Activated CD8-positive, alpha-beta memory T cell treated with anti-CD3 and anti-CD28 coated beads, Interleukin-2, amount 10 ng/mL, durations not matched to agents 7 days and 5 days (primary cell): ENCODE measurements at places on chromosomes 12 and 14.
A peak's percentile ranks its signal among the peaks of the same experiment; 100 is the strongest.

DNA sequence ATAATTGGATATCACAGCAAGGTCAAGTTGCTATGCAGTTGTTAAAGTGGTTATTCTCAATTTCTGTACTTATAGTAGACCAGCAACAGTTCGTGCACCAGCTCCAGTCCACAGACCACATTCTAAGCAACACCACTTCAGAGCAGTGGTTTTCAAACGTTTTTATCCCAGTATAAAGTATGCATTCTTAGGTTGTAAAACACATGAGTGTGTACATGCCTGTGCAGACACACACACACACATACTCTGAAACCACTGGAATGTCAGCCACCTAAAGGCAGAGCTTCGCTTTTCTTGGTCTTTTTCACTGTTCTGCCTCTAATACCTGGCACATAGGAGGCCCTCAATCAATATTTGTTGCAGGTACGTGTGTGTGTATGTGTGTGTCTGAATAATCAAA lies 22.2 kb upstream of the C12orf71 start:
- DNase-seq = no peak

- no peak for DNase-seq
Measured at GRCh38 chr12:122908915-122909314, 13.0 kb upstream of the VPS37B start.

GRCh38 chr12:94405413-94406116 lies 54.1 kb downstream of the CEP83 start:
- no peak for DNase-seq

DNA sequence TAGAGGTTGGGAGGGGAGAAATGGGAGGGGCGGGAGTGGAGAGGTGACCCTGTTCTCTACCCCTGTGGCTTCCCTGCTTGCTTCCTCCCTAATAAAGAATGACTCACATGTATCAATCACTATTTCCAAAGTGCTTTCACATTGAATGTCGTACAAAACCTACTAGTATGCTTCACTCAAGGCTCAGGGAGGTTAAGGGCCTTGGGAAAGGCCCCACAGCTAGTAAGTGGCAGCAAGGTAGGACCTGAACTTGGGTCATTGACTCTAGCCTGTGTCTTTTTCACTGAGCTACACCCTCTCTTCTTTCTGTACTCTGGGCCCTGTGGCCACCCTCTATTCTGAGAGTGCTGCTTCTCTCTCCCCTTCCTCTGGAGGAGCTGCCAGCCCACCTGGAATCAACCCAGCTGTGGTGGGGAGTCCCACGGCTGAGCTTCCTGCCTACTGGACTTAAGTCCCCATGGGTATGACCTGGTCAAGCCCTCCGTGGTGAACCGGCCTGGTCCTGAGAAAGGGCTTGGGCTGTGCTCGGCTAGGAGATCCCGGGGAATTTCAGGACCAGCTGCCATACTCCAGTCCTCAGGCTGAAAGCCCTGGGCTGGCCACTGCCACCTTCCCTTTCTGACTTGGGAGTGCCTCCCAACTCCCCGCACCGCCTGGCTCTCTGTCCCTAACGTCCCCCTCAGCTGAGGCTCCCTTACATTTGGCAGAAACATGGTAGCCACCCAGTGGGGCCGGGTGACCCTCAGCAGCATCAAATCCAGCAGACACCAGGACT lies 13.0 kb downstream of the SLC48A1 start:
- no peak for DNase-seq

GRCh38 chr12:94705676-94706075 lies 55.3 kb upstream of the TMCC3 start:
- no peak for DNase-seq

DNA sequence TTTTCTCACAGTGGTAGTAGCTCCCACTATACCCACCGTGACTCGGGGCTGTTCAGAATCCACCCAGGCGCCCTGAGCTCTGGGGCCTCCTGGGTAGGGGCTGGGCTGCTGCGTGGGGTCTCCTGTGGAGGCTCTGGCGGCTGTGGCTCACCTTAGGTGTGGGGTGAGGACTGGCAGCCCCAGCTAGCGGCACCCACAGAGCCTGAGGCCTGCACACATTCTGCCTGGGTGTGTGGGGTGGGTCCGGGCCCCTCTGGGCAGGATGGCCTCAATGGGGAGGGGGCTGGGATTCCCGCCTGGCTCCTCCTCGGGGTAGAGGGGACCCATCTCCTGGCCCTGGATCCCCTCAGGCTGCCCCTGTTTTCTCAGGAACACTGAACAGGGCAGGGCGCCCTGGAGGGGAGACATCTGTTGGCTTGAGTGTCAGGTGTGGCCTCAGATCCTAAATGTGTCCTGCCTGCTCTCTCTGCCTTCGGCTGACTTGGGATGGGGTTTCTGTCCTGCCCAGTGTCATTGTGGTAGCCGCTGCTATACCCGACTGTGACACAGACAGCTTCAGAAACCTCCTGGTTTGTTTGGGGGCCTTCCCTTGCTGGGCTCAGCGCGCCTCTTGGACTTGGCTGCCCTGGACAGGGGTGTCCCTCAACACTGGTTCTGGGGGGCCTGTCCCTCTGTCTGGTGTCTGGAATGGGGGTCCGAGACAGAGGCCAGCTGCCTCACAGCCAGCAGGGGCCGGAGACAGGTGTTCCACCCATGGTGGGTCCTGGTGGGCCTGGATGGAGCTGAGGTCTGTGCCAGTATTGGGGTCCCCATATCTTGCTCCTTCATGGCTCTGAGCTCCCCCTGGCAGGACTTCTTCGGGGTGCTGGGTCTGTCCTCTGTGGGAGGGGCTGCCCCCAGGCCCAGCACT lies 354.9 kb downstream of the TMEM121 start:
- DNase-seq = no peak

GRCh38 chr12:68532204-68532886 lies 78.4 kb upstream of the RAP1B start:
- DNase-seq = no peak

GRCh38 chr12:72673853-72674252 lies 401.7 kb downstream of the TRHDE start:
- no peak for DNase-seq

DNA sequence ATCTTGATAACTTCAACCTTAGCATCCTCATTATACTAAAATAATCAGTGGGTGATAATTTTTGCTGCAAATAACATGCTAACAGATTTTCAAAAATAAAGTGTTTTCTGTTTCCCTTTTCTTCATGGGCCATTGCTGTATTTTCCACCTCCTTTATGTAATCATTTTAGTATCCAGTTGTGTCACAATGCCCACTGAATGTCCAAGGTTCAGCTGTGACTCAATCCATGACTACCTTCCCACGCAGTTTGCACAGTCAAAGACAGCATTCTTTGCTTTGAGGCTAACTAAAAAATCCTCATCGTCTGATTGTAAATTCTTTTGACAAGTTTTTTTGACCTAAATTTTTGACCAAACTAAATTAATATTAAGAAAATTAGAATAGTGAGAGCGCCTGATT lies 474.1 kb downstream of the FLRT2 start:
- no peak for DNase-seq

DNA sequence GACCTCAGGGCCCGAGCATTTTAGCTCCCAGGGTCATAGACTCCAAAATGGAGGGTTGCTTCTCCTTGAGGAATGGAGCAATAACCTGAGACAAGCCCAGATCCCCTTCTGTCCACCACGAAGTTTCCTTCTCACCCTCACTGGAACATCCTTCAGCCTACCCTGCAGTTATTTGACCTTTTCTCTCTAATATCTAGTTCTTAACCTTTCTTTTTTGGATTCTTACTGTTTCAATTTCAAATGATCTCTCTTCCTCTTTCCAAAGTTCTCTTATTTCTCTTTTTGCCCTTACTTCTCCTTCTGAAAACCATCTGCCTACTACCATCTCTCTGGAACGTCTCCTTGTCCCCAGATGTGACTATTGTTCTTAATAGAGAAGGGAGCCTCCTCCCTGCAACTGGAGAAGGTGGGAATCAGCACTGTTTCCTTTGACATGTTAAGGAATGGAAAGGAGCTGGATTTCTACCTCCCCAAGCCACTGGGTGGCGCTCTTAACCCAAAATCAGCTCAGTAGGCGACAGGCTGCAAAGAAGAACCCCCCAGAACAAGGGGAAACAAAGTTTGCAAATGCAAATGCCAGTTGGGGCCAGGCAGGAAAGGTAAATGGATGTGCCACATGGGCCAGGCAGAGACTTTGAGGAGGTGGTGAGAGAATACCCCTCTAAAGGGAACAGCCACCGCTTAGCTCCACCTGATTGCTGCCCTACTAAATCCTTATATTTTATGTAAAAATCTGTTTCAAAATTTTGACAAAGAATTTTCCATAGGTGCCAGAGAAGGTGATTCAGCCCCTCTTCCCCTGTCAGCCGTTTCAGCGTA lies 22.4 kb upstream of the PDE1B start:
- peak; percentile 47 for DNase-seq

DNA sequence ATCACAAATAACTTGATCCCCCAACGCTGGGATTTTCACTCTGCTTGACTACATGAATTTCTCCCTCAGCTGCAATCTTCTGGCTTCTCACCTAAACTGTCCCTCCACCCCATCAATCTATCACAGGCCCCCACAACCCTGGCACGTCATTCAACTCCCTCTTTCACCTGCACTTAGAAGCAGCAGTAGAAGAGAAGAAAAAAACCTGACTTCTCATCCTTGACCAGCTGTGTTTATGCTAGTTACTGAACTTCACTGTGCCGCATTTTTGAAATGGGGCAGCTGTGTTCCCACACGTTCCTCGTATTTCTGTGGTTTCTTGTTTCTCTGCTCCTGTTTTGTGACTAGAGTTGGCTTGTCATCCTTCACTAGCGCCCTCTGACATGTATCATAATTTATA lies 35.0 kb downstream of the ITPR2 start:
- DNase-seq = no peak

DNA sequence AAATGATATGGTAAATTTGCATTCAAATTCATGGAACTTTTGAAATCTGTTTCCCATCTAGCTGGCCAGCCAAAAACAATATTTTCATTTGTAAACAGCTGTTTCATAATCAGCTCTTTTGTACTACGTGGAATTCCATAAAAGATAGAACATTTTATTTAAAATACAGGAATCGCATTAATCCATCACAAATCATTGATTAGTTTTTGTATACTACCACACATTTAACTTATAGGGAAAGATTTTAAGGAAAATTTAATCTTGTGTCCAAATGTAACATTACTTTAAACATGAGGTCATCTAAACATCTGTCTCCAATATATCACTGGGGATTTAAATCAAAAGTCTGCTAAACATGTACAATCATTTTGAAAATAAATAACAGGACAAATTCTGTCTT lies 33.5 kb downstream of the SLC25A21 start:
- DNase-seq = no peak

DNA sequence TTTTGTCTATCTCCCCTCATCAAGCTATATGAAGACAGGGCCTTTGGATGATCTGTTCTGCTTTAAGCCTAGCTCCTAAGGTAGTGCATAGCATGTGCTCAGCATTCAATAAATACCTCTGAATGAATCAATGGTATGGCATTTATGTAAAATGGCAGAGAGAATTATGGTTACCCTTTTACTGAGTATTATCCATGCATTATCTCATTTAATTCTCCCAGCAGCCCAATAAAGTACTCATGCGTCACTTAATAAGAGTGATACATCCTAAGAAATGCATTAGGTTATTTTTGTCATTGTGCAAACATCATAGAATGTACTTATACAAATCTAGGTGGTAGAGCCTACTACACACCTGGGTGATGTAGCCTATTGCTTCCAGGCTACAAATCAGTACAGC lies 269.7 kb downstream of the KSR2 start:
- no peak for DNase-seq

DNA sequence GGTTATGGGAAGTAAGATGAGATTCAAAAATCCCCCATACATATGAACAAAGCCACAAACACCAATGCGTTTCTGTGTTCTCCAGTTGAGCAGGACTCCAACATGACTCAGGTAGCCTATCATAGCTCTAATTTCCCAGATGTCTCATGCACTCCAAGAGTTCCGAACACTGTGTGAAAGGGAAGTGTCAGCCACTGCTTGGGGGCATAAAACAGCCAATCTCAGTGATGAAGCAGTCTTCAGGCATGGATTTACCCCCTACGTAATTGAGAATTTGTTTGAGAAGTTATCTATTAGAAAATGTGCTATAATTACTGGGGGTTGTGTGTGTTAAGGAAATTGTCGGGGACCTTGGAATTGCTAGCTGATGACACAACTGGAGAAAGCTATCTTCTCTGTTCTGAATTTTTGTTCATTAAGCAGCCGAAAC lies 153.9 kb upstream of the AVPR1A start:
- DNase-seq = no peak

- no peak for DNase-seq
Measured at GRCh38 chr12:53676656-53677015, 753 bp upstream of the ATP5MC2 start.

DNA sequence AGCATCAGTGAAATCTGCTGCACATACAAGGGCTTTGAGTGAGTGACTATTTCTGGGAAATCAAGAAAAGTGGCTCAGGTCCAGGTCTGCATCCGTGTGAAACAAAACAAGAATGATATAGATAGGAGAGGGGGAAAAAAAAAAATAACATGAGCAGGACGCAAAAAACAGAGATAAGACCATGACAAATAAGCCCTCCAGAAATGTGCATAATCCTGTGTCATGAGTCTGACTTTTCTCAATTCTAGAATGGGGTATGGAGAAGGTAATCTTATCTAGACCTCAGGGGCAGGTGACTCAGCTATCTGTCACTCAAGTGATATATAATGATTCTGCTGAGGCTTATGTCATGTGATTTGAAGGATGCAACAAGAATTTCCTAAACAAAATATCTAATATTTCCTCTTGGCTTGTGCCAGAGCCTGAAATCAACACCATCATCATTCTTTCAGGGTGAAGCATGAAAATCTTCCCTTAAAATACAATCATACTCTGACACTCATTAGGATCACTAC lies 250.0 kb downstream of the PHLDA1 start:
- DNase-seq = no peak

- no peak for DNase-seq
Measured at GRCh38 chr12:97595936-97596335, 133.3 kb downstream of the RMST start.

GRCh38 chr14:77645520-77646230 lies 29.2 kb upstream of the SPTLC2 start:
- DNase-seq = no peak

DNA sequence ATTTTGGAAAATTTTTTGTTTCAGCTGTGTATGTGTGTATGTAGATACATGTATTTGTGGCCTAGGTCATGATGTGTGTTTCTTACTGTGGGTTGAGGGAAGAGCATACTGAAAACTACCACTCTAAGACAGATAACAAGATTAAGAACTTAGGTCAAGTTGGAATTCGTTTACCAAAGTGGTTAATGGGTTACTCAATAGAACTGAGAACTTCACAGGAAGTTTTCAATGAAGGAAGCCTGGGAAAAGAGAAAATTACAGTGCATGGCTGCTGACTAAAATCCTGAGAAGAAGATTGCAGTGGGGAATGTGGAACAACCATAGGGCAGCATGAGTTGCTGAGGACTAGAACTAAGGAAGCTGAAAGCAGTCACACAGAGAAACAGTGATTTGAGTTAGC lies 21.4 kb upstream of the FOXG1 start:
- DNase-seq = no peak

DNA sequence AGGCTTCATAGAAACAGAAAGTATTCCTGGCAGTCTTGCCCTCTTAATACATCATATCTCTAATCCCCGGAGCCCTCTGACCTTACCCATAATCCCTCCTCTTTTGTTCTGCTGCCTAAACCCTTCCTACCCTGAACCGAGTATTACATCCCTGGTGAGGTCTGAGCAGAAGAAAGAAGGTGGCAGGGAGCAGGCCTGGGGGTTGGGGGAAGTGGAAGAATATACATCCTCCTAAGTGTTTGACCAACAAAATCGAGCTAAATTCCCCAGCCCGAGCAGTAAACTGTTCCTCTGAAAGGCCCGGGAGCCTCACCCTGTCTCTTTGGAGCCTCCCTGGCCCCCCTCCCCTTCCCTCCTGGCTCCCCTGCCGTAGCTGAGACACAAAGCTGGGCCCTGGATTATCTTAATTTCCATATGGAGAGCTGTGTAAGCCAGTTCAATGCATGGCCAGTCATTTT lies 192.6 kb upstream of the LHX5 start:
- no peak for DNase-seq

- no peak for DNase-seq
Measured at GRCh38 chr14:101363880-101364391, 197.4 kb upstream of the DIO3 start.
